AG09309 (cell line): ENCODE measurements at places on chromosomes 12 and 14.

- peak; percentile 67 for DNase-seq
Measured at GRCh38 chr12:101076921-101077320, 133.1 kb downstream of the SLC5A8 start.

- no peak for DNase-seq
Measured at GRCh38 chr12:46480316-46480715, 107.7 kb upstream of the SLC38A2 start.

DNA sequence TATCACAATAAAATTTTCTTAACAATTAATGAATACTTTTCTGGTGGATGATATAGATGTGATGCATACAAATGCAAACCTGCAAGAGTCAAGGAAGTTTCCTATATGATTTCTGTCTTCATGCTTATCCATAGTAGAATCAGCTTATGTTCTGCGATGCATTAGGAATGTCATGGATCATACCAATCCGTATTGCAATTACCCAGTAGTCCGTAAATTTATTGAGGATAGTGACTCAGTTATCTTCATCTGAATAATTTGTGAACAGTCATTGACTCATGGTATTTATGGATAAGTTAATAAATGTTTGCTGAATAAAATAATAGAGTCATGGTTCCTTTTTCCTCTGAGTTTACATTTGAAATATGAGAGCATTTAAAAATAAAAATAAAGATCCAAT is 483.4 kb downstream of the LRFN5 start:
- no peak for DNase-seq

- DNase-seq: no peak
Measured at GRCh38 chr14:95059126-95059525, 98.2 kb downstream of the DICER1 start.

GRCh38 chr12:93831374-93831773 is 154.2 kb downstream of the CRADD start:
- DNase-seq: no peak

DNA sequence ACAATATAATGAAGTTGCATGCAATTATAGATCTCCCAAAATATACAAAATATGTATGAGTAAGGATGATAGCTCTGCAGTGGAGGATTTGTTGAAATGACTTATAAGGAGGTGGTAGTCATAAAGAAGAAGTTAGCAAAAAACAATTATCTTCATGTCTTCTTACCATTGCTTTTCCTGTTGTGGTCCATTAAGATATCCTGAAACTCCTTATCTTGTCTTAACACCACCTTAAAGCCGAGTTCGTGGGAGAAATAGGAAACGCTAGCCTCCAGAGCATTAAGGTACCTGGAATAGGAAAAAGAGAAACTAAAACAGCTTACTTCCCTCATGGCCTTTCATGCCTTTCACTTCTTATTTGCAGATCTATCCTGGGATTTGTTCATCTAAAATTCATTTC is 15.2 kb downstream of the GUCY2C start:
- no peak for DNase-seq

DNA sequence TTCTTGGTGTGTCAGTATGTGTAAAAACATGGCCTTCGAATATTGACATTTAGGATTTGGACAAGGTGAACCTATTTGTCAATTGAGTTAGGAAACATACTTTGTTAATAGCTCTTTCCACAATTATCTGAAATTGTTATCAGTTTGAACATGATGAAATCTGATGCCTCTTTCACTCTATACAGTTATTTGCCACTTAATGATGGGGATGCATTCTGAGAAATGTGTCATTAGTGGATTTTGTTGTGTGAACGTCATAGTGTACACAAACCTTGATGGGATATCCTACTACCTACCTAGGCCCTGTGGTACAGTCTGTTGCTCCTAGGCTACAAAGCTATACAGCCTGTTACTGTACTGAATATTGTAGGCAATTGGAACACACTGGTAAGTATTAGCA is 4.8 kb downstream of the TULP3 start:
- no peak for DNase-seq

GRCh38 chr12:66304296-66304900 is 2.1 kb downstream of the HELB start:
- no peak for DNase-seq

GRCh38 chr12:116642683-116643082 is 83.5 kb downstream of the MAP1LC3B2 start:
- no peak for DNase-seq
